ENCODE measurements at places on chromosomes 16 and 17.

- DNase-seq, result no peak
Measured at GRCh38 chr17:40558890-40559563, 6.2 kb downstream of the CCR7 start.

DNA sequence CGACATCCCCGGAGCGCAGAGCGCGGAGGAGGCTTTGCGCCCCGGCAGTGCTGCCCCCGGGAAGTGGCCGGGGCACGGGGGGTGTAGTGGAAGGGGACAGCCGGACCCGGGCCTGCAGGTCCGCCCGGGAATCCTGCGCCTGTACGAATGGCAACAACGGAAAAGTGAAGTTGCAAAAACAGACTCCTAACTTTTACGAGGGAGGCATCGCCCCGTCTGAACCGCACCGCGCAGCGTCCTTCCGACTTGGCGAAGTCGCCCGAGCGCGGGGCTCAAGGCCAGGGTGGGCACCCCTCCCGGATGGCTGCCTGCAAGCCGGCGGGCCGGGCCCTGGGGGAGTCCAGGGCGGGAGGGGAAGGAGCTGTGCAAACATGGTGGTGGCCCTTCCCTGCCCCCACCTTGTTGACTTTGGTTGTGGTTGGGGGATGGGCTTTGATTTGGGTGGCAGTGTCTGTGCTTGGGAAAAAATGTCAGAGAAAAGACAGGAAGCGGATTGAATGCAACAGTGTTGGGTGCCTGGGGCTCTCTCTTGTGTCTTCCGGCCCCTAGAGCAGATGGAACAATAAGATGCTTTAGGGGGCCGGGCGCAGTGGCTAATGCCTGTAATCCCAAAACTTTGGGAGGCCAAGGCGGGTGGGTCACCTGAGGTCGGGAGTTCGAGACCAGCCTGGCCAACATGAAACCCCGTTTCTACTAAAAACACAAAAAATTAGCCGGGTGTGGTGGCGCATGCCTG, 675 bp downstream of the RNF213 start:
- peak; percentile 88 for DNase-seq

GRCh38 chr16:12323007-12323758, 346.6 kb downstream of the SNX29 start:
- DNase-seq, result peak; percentile 52

DNA sequence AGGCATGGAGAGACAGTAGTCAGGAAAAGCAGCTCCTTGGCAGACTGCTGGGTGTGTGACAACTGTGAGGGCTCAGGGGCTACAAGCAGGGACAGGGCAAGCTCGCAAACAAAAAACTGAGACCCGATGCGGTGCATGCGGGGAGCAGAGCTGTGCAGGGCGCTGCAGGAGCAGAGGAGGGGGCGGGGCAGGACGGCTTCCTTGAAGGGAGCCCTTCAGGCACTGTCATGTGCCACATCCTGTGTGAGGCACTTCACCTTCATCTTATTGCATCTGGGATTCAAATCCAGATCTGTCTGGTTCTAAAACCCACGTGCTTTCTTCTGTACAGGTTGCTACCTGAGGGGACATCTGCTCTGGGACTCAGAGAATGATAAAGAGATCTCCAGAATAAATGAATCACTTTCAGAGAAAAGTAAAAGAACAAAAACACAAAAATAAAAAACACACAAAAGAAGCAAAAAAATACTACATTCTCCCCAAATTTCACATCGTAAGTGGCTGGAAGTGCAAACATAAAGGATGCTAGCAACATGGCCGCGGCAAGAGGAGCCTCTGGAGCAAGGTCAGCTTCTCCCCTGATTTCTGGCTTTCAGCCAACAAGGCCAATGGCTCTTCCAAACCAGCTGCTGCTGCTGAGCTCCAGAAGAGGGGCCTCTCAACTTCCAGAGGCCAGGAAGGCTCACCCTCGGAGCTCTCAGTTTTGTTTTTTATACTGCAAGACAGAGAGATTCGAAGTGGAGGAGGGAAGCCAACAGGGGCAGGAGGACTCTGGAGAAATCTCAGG, 14.2 kb downstream of the LYRM9 start:
- peak; percentile 57 for DNase-seq

GRCh38 chr17:27453471-27453870, 2.8 kb upstream of the KSR1 start:
- DNase-seq, result no peak

DNA sequence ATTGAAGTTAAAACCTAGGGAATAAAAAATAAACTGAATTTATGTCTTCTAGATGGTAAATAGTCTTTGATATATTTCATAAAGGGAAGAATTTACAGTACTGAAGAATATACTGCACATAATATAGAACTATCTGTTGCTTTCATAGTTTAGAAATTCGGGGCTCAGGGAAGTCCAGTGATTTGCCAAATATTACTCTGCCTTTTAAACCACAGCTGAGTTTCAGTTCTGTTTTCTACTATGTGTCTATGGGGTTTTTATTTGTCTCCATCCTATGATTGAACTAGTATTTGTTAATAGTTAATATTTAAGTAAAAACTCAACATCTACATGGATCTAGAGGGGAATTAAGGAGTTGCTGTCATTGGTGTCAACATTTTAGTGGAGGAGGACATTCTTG, 715.0 kb upstream of the CDH8 start:
- no peak for DNase-seq

DNA sequence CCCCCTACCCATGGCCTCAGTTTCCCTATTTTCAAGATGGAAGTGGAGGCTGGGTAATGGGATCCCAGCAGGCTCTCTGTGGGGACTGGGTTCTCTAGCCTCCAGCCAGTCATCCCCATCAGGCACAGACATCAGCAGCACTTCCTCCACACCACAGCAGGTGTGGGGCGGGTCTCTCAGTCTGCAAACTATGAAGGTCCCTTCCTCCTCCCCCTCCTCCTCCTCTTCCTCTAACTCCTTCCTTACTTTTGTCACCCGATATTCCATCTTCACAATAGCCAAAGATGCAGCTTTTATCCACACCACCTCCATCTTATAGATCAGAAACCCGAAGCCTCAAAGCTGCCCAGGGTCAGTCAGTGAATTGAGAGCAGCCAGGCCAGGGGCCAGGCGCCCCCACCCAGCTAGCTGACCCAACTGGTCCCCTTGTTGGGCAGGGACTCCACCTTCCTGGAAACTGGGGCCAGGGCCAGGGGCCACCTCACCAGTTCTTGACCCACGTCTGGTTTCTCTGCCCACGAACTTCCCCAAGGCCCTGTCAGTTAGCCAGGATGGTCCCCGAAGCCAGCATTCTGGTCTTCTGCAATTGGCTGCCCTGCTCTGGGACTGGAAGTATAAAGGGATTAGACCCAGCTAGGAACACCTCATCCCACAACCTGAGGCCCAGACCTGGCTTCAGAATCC, 2.5 kb downstream of the FAM83G start:
- DNase-seq, result no peak

- no peak for DNase-seq
Measured at GRCh38 chr16:392450-393030, 4.5 kb upstream of the NME4 start.

DNA sequence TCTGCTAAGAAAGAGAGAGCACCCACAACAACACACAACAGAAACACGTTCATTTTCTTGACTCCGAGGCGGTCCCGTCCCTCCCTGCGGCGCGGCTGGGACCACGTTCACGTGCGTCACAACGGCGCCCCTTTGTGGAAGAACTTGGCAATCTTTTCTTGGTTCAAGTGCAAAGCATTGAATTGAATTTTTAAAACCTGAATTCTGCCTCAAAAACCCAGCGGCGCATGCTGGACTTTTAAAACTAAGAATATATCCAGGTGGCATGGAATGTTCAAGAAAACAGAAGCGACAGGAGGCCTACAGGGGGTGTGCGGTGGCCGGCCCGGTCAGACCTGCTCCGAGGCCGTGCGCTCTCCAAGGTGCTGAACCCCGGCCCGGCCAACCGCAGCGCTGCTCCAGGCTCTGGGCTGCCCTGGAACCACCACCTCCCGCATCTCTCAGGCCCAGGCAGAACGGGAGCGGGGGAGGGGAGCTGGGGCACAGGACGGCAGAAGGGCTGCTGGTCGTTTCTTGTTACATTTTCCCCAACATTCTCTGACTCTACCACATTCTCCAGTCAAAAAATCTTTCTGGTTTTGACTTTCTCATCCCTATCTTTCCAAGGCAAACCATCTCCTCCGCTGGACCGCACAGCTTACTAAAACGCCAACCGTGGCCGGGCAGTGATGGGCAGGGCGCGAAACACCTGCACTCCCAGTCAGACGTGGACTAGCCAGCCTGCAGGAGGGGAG, 3.4 kb upstream of the HEXD start:
- peak; percentile 80 for DNase-seq

GRCh38 chr17:81612172-81612970, 24.5 kb downstream of the NPLOC4 start:
- DNase-seq, result no peak

GRCh38 chr16:87840271-87840978, 28.9 kb downstream of the SLC7A5 start:
- no peak for DNase-seq

GRCh38 chr16:3065069-3065741, at the start of gene IL32:
IL32 (plus strand) TSS chr16:3065640; CDS start chr16:3065812, 172 bp downstream.
- DNase-seq, result peak; percentile 90

DNA sequence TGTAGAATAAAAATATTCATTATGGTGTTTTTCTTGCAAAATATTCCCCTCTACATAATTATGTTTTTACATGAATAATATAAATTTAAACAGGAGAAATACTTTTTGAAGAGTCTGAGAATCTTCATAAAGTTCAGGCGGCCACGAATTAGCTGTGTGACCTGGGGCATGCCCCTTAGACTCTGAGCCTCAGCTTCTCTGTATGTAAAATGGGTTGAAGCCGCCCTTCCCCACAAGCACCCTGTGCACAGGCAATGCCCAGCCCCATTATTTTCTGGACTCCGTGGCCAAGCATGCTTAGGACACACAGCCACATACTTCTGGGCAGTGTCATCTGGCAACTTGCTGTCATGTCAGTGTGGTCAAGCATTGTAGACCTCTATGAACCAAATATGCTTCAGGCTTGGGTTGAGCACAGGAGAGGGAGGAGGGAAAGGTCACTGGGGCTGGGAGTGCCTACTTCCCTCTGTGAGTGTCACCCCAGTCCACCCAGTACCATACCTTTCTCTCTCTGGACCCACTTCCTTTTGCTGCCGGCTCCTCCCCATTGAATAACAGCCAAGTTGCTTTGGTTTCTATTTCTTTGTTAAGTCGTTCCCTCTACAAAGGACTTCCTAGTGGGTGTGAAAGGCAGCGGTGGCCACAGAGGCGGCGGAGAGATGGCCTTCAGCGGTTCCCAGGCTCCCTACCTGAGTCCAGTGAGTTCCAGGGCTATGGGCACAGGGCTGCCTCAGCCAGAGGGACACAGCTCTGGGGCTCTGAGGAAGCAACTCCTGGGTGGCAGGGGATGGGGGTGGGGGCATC, at the start of gene LGALS9:
TSS of gene LGALS9 (plus strand) at position 582 of the 804 bp plus-strand sequence. CDS start at position 660, 78 bp downstream.
- peak; percentile 30 for DNase-seq

- no peak for DNase-seq
Measured at GRCh38 chr17:67343237-67343636, 23.1 kb downstream of the PSMD12 start.

Measured in activated CD4-positive, alpha-beta T cell treated with anti-CD3 and anti-CD28 coated beads, Interleukin-2, Interleukin-6, amounts not matched to agents 100 ng/mL and 50 ng/mL, durations not matched to agents 16 hours and 8 hours (primary cell).